ENCODE measurements at places on chromosomes 5 and 9.

GRCh38 chr5:41527201-41527779 lies 16.9 kb upstream of the PLCXD3 start:
- no peak for DNase-seq

DNA sequence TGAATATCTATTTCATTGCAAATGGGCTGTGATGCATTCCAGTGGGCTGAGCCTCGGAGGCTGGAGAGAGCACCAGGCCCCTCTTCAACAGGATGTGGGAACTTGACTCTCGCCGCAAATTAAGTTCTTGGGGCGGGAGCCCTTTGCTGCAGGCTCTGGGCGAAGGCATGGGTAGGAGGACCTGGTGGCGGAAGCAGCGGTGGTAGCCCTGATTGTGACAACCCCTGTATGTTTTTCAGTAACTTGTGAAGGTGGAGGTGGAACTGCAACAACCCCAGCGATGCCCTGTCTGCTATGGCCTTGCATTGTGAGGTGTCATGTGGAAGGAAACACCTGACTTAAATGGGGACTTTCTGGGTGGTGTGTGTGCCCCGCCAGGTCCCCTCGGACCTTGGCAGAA lies 9.4 kb downstream of the FYB1 start:
- DNase-seq = no peak

- DNase-seq = no peak
Measured at GRCh38 chr9:96113032-96113431, 188.9 kb downstream of the HSD17B3 start.

DNA sequence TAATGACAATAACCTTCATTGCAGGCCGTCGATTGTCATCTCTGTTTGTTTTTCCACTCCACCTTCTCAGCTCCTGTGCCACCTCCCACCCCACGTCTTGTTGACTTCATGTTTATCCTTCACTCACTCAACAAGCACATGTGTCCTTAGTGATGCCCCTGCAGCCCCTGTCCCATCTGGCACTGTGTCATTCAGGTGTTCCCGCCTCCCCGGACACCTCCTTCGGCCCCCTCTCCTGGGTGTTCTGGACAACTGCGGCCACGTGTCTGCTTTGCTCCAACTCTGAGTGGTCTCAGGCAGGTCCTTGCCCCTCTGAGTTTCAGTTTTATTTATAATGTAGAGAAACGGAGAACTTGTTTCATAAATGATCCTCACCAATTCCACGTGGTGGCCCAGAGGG lies 91.0 kb upstream of the COL5A1 start:
- no peak for DNase-seq

DNA sequence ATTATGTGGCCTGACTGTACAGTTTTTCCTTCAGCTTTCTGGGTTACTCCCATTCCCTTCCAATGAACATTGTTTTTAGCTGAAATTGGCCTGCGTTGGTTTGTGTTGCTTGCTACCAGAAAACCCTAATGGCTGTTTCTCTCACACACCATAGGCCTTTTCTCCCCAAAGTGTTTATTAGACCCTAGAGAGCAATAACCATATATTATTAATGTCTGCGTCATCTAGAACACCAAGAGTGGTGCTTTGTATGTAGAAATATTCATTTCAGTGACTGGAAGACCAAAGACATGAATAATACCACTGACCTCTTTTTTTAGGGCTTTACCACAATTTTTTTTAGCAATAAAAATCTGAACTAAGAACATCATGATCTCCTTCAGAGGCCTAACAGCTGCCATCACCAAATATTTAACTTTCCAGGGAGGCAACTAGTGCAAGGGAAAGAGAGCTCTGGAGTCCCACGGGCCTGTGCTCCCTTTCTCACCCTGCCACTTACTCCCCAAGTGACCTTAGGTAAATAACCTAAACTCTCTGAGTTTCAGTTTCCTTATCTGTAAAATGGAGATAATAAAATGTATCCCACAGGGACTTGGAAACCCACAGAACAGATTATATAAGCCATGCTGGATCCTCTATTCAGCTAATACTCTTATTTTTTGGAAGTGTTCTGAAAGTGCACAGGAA lies 201.9 kb upstream of the ISL1 start:
- no peak for DNase-seq

GRCh38 chr9:127102176-127102575 lies 20.3 kb downstream of the ANGPTL2 start:
- DNase-seq = no peak

DNA sequence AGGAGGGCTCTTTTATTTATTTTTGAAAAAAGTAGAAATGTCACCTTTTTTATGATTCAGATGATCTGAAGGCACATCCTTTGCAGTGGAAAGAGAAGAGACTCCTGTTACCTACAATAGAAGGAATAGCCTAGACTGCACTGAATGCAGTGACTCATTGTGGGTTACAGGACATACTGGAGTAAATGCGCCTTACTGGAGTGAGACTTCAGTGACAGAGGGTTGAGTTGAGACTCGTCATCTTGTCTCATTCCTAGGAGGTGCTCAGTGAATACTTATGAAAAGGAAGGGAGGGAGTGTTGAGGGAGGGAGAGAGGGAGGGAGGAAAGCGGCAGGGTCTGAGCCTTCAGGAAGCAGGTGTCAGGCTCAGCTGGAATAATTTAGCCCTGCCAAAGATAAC lies 25.2 kb downstream of the ANKRA2 start:
- no peak for DNase-seq

GRCh38 chr9:33690143-33690933 lies 105.0 kb upstream of the PRSS3 start:
- no peak for DNase-seq
